CD4-positive, alpha-beta T cell (primary cell): ENCODE measurements at places on chromosomes 1 and 21. TPM values are rescaled to one million over a fixed set of nuclear protein-coding genes. Genes with fewer than 3 reads are reported as not detected.

GRCh38 chr1:86788300-86789206, 84.2 kb downstream of the SH3GLB1 start:
- no peak overlapping the region for H3K27ac ChIP-seq
- H3K36me3 ChIP-seq: no peaks in the 10 kb centered on the region
- no peaks in the 10 kb centered on the region for H3K27me3 ChIP-seq
- H3K4me1 ChIP-seq: no peaks in the 10 kb centered on the region

DNA sequence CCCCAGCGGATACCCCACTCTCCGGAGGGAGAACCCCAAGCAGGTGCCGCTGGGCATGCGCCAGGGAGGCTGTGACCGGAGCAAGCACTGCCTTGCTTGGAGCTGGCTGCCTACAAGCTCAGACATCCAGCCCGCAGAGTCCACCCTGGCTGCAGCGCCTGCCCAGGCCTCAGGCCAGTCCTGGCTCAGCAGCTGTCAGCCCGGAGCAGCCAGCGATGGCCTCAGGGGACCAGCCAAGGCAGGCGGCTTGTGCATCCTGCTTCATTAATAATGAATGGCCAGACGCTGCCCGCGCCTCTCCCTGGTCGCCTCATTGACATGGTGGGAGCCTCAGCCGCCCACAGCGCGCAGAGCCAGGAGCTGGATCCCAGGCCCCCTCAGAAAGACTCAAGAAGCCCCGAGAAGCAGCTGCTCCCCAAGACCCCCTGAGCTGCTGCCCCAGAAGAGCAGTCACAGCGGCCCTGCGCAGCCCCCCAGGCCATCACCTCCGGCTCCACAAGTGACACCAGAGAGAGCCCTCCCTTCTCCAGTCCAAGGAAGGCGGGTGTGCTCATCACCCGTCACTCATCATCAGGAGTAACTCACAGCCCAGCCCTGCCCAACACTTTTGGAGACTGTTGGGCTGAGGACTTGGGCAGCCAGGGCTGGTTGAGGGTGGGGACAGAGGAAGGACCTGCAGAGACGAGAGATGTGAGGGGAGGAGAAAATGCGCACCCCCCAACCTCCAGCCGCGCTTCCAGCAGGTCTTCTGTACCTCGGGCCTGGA, 19.6 kb downstream of the KCNAB2 start:
- H3K27me3 ChIP-seq: no peaks in the 10 kb centered on the region
- H3K4me1 ChIP-seq: peaks cover 2% of the 10 kb centered on the region
- peaks cover 46% of the 10 kb centered on the region for H3K36me3 ChIP-seq
- no peak for DNase-seq
- H3K27ac ChIP-seq: no peak overlapping the region

GRCh38 chr1:94323311-94324177, 86.2 kb upstream of the ARHGAP29 start:
- no peak overlapping the region for H3K4me3 ChIP-seq
- DNase-seq: no peak
- H3K27me3 ChIP-seq: peaks cover 15% of the 10 kb centered on the region
- no peaks in the 10 kb centered on the region for H3K36me3 ChIP-seq

DNA sequence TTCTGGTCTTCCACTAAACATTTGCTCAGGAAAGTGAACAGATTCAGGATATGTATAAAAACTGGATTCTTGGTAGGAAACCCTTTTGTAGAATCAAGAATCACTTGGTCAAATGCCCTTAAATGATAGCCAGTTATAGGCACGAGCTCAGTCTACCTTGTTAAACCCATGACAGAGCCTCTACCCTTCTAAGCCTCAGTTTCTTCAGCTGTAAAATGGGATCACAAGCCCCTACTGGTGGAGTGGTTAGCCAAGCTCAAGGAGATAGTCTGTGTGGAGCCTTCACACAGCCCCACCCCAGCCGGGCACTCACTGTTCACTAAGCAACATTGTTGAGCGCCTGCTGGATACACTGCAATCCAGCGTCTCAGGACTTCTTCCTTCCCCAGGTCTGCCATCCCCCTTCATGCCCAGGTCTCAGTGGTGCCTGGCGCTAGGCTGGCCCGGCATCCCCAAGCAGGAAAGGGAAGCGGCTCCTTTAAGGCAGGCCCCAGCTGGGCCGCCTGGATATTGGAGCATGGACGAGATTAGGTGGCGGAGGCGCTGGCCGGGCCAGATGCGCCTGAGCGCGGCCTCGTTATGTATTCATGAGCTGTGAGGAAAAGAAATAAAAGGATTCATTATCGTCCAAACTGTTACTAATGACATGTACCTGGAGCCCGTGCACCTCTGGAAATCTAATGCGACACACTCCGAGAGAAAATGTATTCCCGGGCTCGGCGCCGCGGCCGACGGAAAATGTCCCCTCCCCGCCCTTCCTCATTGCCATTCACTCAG, 75.6 kb downstream of the TAS1R2 start:
- no peak overlapping the region for H3K4me3 ChIP-seq
- no peaks in the 10 kb centered on the region for H3K36me3 ChIP-seq
- H3K27ac ChIP-seq: no peak overlapping the region
- H3K4me1 ChIP-seq: no peaks in the 10 kb centered on the region

DNA sequence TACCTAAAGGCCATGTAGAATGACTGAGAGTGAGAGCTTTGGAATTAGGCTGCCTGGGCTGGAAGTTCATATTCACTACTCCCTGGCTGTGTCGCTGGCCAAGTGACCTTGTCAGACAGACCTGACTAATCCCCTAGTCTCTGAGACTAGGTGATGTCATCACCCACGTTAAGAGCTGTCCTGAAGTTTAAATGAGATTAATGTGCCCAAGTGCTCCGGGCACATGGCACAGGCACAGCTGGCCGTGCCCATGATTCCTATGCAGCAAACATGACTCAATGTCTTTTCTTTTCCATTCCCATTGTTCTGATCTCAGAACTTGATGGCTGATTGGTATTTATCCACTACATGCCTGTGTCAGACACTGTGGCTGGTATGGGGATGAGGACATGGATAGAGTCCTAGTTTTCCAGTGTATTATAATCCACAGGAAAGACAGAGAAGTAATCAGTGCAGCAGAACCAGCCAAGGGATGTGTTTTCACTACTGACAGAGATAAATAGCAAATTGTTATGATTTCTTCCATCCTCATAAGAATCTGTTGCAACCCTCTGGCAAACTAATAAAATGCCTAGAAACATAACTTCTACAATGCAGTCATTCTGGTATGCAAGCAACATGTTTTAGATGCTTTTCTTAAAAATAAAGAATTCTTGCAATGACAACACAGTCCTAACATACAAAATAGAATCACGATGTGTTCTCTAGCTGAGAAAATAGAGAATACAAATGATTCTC, 180.9 kb downstream of the PCP4 start:
- no peaks in the 10 kb centered on the region for H3K4me1 ChIP-seq
- no peaks in the 10 kb centered on the region for H3K36me3 ChIP-seq
- DNase-seq: no peak
- no peak overlapping the region for H3K4me3 ChIP-seq
- H3K27me3 ChIP-seq: no peaks in the 10 kb centered on the region

DNA sequence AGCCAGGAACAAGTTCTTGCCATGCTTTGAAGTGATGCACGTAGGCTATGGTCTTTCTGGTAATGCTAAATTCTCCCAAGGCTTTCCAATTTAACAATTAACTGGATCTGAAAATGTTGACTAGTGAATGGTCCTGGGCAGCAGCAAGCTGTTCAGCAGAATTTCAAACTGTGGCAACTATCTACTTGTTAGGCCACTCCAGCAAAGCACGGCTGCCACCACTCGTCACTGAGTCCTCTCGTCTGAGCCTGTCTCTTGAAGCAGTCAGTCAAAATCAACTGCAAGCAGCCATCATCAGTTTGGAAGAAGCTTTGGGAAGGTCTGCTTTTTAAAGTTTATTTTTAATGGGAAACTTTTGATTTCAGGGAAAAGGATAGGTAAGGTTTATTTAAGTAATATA, 6.1 kb downstream of the FLVCR1 start:
- no peak for DNase-seq
- H3K27ac ChIP-seq: no peak overlapping the region
- H3K27me3 ChIP-seq: no peaks in the 10 kb centered on the region
- H3K36me3 ChIP-seq: peaks cover 5% of the 10 kb centered on the region
- no peak overlapping the region for H3K4me3 ChIP-seq

OR2G2 gene
- not detected for total RNA-seq

IL22RA1 gene
- total RNA-seq: not detected

AMY2A gene
- total RNA-seq: not detected
